ENCODE measurements at places on chromosomes 13 and 19. TPM values are rescaled to one million over a fixed set of nuclear protein-coding genes. Genes with fewer than 3 reads are reported as not detected.
A peak's percentile ranks its signal among the peaks of the same experiment; 100 is the strongest.

Gene ZNF177
- polyA plus RNA-seq, result 0.53 TPM

Gene B3GLCT
- 4.0 TPM for polyA plus RNA-seq

Gene SCN1B
- polyA plus RNA-seq, result 0.43 TPM

Gene KLK15
- not detected for polyA plus RNA-seq

Gene IGFL2
- polyA plus RNA-seq, result 0.81 TPM

Gene CD79A
- polyA plus RNA-seq, result 0.30 TPM

Gene ARRDC5
- not detected for polyA plus RNA-seq

Gene MUC16
- not detected for polyA plus RNA-seq

Gene TGFB1
- 51.3 TPM for polyA plus RNA-seq

Gene C19orf85
- not detected for polyA plus RNA-seq

GRCh38 chr13:99425485-99426341 lies 75.6 kb upstream of the TM9SF2 start:
- no peak for DNase-seq

GRCh38 chr13:77868717-77869116 lies 49.9 kb downstream of the EDNRB start:
- no peak for DNase-seq

- DNase-seq, result peak; percentile 81
Observed at GRCh38 chr13:25766576-25766975, 285.2 kb downstream of the SHISA2 start.

DNA sequence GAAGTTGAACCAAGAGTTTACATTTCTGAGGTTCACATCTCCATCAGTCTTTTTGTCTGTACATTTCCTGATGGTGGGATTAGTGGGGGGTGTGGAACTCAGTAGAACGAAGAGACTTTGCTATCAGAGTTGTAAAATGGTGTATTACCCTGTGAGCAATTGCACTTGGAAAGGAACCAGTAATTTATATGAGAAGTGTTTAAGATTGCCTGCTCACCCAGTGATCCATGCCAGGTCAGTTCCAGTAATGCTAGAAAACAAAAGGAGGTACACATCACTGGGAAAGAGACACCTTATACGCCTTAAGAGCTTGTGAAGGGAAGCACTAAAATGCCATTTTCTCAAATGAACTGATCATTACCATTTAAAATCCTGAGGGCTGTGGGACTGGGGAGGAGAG lies 7.5 kb upstream of the DACH1 start:
- no peak for DNase-seq

DNA sequence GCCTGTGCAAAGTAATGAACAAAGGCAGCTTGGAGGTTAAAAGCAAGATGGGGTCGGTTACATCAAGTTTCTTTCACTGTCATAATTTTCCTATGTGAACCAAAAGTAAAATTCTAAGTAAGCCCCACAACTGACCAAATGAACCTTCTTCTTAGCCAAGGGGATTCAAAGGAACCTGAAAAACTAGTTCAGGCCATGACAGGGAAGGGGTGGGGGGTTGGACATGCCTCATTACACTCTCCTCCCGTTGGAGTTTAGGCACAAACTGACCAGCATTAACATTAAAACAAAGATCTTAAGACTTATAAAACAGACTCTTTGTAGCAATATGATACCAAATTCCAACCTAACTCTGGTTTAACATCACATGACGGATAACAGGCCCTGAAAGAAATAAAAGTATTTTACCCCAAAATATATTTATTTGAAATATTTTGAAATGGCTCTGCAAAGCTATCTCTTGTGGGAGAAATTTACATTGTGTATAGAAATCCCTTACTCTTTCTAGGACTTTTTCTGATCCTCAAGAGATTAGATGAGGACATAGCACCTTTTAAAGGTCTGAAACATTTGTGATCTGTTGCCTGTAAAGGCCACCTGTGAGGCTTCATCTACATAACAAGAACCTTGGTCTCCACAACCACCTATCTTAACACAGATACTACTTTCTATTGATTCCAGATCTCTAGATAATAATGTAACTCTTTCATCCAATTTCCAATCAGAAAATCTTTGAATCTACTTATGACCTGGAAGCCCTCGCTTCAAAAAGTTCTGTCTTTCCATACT lies 1829.0 kb upstream of the MIR17HG start:
- DNase-seq, result no peak

GRCh38 chr19:2013683-2013961 lies 1.9 kb downstream of the BTBD2 start:
- DNase-seq, result no peak

- no peak for DNase-seq
Observed at GRCh38 chr13:39469676-39470075, 133.3 kb downstream of the LHFPL6 start.

GRCh38 chr13:30037766-30038165 lies 187.3 kb upstream of the UBL3 start:
- DNase-seq, result no peak

GRCh38 chr13:33453936-33454335 lies 168.4 kb upstream of the STARD13 start:
- no peak for DNase-seq

DNA sequence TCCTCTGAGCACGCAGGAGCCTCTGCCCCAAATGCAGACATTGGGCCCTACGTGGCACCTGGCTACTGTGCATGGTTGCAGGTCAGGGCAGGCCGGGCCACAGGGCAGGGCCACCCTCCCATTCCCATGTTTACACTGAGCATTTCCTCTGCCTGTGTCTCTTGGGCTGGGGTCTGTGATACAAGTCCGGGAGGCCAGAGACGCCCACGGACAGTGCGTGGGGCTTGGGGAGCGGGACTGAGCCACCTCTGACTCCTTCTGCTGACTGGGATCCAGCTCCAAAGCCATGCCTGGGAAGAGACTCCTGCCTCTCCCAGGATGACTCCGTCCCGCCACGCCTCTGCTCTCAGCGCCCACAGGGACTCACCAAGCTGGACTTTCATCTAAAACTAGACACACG lies 18.8 kb downstream of the GAS6 start:
- no peak for DNase-seq

GRCh38 chr13:114024603-114025404 lies 50.9 kb upstream of the C13orf46 start:
- no peak for DNase-seq

- no peak for DNase-seq
Observed at GRCh38 chr19:18523841-18524240, 2.0 kb upstream of the ELL start.

- DNase-seq, result no peak
Observed at GRCh38 chr19:39828015-39828653, 5.8 kb downstream of the DYRK1B start.

DNA sequence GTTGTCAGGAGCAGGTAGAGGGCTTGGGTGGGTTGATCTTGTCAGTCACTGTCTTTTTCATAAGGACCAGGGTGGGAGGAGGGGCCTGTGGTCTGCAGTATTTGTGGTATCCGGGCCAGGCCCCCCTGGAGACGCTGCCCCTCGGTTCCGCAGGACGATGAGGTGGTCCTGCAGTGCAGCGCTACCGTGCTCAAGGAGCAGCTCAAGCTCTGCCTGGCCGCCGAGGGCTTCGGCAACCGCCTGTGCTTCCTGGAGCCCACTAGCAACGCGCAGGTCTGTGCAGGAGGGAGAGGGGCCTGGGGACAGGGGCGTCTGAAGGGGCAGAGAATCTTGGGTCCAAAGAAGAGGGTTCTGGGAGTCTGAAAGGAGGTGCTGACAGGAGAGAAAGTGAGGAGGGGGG lies 7.1 kb downstream of the RYR1 start:
- DNase-seq, result no peak

DNA sequence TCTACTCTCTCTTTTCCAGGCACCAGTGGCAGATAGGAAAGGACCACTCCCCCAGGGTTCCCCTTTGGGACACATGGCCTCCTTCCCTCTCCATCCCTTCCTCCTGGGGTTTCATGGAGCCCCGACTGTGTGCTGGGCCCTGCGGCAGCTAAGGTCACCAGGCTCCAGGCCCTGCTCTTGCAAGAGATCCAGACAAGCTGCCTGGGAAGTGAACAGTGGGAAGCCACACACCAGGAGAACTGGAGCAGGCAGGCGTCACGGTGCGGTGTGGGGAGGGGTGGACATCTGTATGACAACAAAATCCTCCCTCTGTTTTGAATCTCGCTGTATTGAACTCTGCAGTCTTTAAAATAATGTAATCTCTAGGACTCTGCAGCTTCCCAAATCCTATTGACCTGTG lies 330.1 kb downstream of the UQCRFS1 start:
- DNase-seq, result no peak

GRCh38 chr13:52010890-52011631 lies at the start of gene ATP7B:
ATP7B (minus strand) TSS chr13:52011450; CDS start chr13:52011337, 113 bp downstream.
- DNase-seq, result no peak
